ENCODE measurements at places on chromosomes 3 and 15.

DNA sequence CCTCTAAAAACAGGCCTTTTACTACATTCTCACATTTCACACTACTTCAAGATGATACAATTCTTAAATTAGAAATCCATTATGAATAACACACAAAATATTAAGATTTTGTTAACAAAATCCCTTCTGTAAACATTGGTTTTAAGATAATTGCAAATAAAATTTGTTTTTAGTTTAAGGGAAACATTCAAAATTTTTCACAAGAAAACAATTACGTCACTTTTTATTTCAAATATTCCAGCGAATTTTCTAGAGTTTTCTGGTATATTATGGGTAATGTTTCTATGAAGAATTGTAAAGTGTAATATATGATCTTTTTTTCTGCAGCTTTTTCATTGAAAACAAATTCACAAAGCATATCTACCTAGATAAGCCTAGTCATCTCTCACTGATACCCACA is 5.9 kb downstream of the ARPP21 start:
- no peak for DNase-seq

DNA sequence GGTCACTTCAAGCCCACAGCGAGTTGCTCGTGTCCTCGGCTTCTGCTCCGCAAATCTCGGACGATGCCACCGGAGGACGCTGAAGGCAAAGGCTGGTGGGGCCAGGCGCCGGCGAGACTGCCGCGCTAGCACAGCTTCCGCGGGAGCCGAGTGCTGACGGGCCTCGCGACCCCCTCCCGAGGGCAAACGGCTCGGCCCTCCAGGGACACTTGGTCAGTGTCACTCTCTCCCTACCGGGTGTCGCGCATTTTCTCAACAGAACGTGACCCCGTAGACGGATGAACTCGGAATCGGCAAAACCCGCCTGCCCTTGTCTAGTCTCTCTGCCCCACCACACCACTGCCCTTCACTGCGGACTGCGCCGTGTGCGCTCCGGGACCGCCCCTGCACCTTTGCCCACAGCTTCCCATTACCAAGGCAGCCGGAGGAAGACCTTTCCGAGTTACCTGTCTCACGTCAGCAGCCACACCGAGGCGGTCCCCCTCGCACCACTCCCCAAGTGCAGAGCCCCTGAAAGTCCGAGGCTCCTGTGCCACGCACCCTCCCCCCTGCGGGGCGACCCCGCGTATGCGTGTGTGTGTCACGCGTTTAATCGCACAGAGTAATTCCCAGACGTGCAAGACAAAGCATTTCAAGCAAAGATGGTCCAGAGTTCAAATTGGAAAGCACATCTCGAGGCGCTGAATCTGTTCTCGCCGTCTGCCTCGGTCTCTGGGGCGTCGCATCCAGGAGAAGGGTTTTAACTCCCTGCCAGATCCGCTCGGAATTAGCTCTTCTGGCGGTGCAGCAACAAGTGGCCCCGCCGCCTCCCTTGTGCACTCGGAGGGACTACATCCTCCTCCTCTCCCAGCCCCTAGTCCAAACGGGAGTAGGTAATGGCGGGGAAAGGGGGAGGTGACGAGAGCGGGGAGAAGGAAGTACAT is 245.0 kb upstream of the TOPAZ1 start:
- peak; percentile 39 for DNase-seq

DNA sequence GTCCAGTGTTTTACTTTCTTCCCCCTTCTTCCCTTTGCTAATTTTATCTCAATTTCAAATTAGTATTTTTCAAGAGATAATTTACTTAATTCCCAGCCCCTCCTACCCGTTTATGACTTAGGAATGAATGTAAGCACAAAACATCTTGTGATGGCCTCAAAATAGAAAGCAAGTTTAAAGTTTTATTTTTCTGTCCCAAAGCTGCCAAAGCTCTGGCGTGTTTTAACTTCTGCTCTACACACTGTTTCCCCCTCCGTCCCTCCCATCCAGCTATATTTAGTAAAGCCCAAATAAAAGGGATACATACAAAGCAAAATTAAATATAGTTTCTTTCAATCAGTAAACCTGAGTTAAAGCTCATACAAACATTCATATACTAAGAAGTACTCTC is 59.9 kb downstream of the IGF2BP2 start:
- DNase-seq, result no peak

- DNase-seq, result no peak
Observed at GRCh38 chr3:183745300-183746098, 47.9 kb downstream of the YEATS2 start.

- DNase-seq, result no peak
Observed at GRCh38 chr15:99021027-99021627, 13.5 kb upstream of the PGPEP1L start.

GRCh38 chr3:96863129-96863740 is 48.8 kb downstream of the EPHA6 start:
- DNase-seq, result peak; percentile 19

DNA sequence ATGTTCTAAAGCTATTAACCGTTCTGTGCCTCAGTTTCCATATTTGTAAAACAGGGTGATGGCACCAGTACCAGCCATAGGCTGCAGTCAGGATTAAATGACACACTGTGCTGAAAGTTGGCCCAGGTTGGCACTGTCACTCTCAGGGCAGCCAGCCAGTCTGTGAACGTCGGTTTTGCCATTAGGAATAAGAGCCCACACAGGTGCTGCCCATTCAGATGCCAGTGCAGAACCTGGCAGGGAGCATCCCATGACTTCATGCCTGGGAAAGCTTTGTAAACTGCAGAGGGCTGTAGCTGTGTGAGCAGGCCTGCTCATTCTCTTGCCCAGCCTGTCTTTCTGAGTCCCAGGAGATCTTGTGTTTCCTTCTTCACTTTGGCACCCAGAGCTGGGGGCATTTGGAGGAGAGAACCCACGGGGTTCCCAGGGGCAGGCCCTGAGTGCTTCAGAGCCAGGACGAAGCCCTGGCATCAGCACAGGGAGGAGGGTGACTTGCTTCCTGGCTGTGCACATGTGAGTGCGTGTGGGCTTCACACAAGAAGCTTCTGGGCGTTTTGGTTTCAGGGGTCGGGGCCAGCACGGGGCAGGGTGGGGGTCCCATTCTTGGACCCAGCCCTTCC is 46.9 kb downstream of the ZNF710 start:
- DNase-seq, result no peak

- no peak for DNase-seq
Observed at GRCh38 chr3:8959668-8960067, 3.6 kb downstream of the RAD18 start.

DNA sequence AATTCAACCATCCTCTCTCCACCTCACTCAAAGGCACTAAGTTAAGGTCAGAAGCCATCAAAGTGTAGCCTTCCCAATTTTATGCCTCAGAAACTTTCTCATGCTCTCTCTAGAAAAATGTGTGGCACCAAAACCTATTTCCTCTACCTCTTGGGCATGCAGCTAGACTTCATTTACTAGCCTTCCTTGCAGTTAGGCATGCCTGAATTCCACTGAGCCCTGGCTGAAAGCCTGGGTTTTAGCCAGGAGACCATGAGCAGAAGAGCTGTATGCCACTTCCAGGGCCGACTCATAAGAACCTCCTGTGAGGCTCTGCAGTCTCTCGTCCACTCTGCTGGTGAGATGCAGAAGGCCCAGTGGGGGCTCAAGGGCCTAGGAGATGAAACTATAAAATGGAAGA is 145.0 kb downstream of the MYLK start:
- no peak for DNase-seq

DNA sequence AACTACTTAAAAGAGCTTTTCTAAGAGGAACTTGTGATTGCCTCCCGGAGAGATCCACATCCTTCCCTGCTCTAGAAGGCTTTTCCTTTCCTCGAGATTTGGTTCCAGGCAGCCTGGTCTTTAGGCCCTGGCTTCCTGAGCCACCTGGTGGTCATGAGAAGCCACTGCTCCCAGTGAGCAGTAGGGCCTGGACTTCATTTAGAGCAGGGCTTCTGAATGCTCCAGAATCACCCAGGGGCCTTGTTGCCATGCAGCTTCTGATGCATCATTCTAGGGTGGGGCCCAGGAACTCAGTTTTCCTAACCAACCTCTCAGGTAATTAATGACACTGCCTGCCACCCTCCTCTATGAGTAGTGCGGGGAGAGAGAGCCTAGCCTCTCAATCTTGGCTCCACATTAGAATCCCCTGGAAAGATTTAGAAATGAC is 29.6 kb downstream of the PSMD6 start:
- peak; percentile 51 for DNase-seq

DNA sequence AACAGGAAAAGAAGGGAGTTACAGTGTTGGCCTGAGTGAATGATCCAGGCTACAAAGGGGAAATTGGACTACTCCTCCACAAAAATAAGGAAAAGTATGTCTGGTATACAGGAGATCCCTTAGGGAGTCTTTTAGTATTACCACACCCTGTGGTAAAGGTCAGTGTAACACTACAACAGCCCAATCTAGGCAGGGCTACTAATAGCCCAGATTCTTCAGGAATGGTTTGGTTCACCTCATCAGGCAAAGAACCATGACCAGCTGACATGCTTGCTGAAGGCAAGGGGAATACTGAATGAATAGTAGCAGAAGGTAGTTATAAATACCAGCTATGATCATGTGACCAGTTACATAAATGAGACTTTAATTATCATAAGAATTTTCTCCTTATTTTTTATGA is 372.6 kb upstream of the ATP11B start:
- no peak for DNase-seq

- DNase-seq, result no peak
Observed at GRCh38 chr3:127339928-127340861, 52.3 kb upstream of the PRR20G start.

- no peak for DNase-seq
Observed at GRCh38 chr3:47855461-47856383, 52.8 kb downstream of the DHX30 start.

- no peak for DNase-seq
Observed at GRCh38 chr3:76096036-76096435, 310.7 kb upstream of the ZNF717 start.

- DNase-seq, result no peak
Observed at GRCh38 chr15:58574631-58575030, 142.8 kb downstream of the LIPC start.

GRCh38 chr3:70702132-70702531 is 389.7 kb upstream of the MDFIC2 start:
- DNase-seq, result no peak

- DNase-seq, result no peak
Observed at GRCh38 chr3:150124142-150124541, 153.4 kb upstream of the PFN2 start.

GRCh38 chr3:117393119-117393518 is 683.5 kb downstream of the TUSC7 start:
- DNase-seq, result no peak

GRCh38 chr3:144585953-144586352 is 614.3 kb downstream of the DIPK2A start:
- no peak for DNase-seq

- DNase-seq, result no peak
Observed at GRCh38 chr15:25730918-25731317, 132.2 kb downstream of the ATP10A start.

DNA sequence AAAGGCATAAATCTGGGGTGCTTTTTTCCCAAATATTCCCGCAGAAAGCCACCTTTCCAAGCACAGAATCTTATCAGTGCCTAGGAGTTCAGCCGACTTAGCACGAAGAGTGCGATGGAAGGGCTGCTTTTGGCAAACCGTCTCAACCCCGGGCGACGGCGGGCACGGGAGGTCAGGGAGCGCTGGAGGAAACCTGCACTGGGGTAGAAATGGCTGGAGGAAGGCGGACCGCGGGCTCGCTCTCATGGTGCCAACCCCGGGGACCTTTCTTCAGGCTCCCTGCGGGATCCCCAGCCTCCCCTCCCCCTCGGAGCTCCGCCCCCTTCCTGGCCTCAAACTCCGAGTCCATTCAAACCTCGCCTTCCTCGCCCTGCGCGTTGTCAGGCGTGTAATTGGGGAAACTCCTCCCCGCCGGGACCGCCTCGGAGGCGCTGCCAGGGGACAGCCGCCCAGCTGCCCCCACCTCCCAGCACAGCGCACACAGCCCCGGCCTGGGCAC is at the start of gene GABRG3:
Gene GABRG3, plus strand, starts transcription at position 470 of the 499 bp plus-strand sequence.
- peak; percentile 65 for DNase-seq

GRCh38 chr15:38671675-38672254 is 107.2 kb upstream of the RASGRP1 start:
- DNase-seq, result no peak

GRCh38 chr3:144114767-144115166 is 143.1 kb downstream of the DIPK2A start:
- DNase-seq, result no peak

DNA sequence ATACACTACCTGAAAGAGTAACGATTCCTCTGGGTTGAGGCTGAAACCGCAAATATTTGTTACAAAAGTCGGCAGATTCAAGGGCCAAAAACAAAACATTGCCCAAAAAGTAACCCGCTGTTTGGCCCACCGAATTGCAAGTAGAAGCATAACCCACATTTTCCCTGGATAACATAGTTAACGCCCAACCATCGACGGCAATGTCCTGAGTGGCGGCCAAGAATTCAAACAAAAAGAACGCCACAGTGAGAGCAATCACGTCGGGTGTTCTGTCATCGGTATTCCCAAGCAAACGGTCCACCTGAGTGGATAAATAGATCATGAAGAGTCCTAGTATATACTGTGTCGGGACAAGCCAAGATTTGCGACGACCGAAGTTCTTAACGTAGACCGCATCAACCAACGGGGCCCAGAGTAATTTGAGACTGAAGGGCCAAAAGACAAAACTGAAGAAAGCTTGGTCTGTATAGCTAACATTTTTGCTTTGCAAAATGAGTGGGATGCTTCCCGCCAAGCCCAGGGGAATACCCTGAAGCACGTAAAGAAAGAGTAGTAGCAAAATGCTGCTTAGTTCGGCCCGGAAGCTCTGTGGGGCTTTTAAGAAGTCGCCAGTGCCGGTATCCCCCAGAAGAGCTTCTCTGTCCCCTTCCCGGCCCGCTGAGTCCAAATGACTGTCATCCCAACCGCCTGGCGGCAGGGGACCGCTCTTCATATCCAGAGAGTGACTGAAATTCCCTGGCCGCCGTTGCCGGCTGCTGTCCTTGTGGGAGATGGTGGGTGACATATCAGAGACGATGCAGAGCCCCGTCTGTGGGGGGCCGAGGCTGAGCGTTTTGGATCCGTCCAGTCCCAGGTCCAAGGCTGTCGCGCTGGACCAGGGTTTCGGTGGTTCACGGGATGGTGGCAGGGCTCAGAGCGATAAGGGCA is 750 bp downstream of the SLC33A1 start:
- peak; percentile 14 for DNase-seq

DNA sequence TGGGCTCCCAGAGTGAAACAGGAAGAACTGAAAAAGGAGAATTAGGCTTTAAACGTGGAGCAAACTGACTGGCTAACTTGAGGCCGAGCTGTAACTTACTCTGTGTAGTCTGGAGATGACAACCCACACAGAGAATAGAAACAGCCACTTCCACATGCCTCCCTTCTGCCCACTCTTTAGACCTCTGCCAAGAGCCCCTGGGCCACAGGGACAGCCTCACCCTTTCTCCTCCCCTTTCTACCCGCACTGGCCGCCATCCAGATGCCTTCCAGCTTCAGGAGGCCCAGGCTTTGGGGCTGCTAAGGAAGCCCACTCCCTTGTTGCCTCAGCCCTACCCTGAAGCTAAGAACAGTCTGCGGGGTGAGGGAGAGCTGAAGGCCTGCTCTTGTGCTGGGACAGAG is 6.8 kb downstream of the ARHGAP31 start:
- no peak for DNase-seq

- no peak for DNase-seq
Observed at GRCh38 chr15:90393040-90393439, 5.0 kb downstream of the IQGAP1 start.
